ENCODE measurements at places on chromosomes 5 and 9.

- H3K36me3 ChIP-seq: no peaks in the 10 kb centered on the region
- H3K27ac ChIP-seq: no peak overlapping the region
- no peaks in the 10 kb centered on the region for H3K4me1 ChIP-seq
- no peak overlapping the region for H3K4me3 ChIP-seq
These were observed 11.1 kb downstream of the PWWP2A start for GRCh38 chr5:160108124-160108523.

- no peak for DNase-seq
- H3K27me3 ChIP-seq: no peaks in the 10 kb centered on the region
- H3K36me3 ChIP-seq: no peaks in the 10 kb centered on the region
- H3K27ac ChIP-seq: no peak overlapping the region
These were observed 329.3 kb downstream of the ENC1 start for GRCh38 chr5:74310997-74311930.

DNA sequence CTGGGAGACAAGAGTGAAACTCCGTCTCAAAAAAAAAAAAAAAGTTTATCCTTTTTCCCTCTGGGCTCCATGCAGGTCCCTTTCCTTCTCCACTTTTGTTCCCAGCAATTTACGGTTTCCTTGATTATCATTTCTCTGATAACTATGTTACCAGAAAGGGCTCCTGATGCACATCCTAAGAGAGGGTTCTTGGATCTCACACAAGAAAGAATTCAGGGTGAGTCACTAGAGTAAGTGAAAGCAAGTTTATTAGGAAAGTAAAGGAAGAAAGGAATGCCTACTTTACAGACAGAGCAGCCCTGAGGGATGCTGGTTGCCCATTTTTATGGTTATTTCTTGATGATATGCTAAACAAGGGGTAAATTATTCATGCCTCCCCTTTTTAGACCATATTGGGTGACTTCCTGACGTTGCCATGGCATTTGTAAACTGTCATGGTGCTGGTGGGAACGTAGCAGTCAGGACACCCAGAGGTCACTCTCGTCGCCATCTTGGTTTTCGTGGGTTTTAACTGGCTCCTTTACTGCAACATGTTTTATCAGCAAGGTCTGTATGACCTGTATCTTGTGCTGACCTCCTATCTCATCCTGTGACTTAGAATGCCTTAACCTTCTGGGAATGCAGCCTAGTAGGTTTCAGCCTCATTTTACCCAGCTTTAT lies 13.5 kb upstream of the MELK start:
- no peak overlapping the region for H3K27ac ChIP-seq
- H3K36me3 ChIP-seq: no peaks in the 10 kb centered on the region
- no peak for DNase-seq
- no peaks in the 10 kb centered on the region for H3K4me1 ChIP-seq
- H3K27me3 ChIP-seq: no peaks in the 10 kb centered on the region

DNA sequence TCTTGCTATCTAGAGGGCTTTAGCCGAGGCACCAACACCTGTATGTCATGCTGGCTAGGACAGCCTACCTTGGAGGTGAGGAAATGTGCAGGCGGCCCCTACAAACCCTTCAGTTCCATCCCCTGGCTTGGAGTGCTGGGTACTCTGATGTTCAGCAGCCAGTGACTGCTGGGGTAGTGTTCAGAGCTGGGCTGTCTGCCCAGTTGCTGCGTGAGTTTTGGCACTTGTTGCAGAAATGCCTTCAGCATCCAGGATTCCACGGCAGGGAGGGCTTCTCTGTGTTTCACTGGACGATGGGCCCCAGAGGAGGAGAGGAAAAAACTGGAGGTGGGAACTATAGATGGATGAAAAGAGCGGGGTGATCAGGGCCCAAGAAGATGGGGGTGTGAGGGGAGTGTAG lies 10.4 kb downstream of the SWI5 start:
- DNase-seq: no peak
- no peaks in the 10 kb centered on the region for H3K36me3 ChIP-seq

DNA sequence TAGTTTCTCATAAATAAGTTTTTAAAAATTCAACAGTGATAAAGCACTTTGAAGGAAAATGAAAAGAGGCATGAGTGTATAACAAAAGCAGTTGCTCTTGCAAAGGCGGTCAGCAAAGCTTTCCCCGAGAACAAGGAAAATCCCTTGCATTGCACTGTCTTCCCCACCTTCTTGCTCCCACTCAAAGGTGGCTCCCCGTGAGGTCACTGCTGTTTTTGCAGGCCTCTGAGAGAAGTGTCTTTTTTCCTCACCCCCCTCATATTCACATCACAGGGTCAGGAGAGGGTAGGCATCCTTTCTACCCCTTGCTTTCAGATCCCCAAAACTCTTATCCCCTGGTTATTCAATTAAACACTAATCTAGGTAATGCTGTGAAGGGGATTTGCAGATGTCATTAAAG lies 15.2 kb upstream of the SLC36A1 start:
- H3K27ac ChIP-seq: no peak overlapping the region
- no peak for DNase-seq
- no peaks in the 10 kb centered on the region for H3K36me3 ChIP-seq
- no peaks in the 10 kb centered on the region for H3K27me3 ChIP-seq
- H3K4me3 ChIP-seq: no peak overlapping the region

DNA sequence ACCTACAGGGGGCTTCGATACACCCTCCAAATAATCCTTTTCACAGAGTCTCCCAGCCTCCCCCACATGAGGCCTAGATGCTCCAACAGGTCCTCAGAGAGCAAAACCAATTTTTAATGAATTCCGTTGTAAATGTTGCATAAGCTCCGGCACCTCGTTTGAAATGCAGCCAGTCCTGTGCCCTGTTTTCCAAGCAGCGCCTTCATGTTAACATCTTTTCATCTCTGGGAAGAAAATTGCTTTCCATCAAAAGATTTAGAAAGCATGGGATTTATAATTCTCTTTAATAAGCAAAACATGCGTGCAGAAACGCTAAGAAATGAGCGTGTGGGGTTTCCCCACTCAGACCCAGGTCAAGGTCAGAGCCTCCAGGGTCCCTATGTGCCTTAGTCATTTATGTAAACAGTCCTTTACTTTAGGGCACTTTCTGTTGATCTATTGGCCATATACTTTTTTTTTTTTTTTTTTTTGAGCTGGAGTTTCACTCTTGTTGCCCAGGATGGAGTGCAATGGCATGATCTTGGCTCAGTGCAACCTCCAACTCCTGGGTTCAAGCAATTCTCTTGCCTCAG lies 177.5 kb upstream of the S1PR3 start:
- DNase-seq: no peak
- H3K27me3 ChIP-seq: no peaks in the 10 kb centered on the region
- no peaks in the 10 kb centered on the region for H3K4me1 ChIP-seq
- no peak overlapping the region for H3K4me3 ChIP-seq

DNA sequence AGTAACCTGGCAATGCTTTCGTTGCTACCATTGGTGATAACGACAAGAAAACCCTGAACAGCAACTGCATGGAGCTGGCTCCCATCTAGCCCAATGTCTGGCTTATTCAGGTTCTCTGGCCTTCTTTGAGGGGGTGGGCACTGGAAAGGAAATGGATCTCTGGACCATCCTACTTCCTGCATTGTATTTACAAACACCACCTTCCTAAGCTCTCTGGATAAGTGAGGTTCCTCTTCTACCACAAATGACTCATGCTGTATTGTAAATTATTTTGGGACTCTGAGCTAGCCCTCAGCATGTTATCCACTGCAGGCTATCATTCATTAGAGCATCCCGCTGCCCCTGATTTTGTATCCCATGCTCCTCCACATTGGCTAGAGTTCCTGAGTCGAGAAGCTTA lies 136.9 kb upstream of the KLF9 start:
- H3K4me1 ChIP-seq: no peaks in the 10 kb centered on the region
- H3K4me3 ChIP-seq: no peak overlapping the region
- H3K27me3 ChIP-seq: no peaks in the 10 kb centered on the region
- no peak for DNase-seq

GRCh38 chr9:137311171-137311985 lies 9.3 kb upstream of the NRARP start:
- H3K27me3 ChIP-seq: no peaks in the 10 kb centered on the region
- peak; percentile 70 for DNase-seq
- H3K27ac ChIP-seq: no peak overlapping the region
- no peak overlapping the region for H3K4me3 ChIP-seq
- no peaks in the 10 kb centered on the region for H3K36me3 ChIP-seq

DNA sequence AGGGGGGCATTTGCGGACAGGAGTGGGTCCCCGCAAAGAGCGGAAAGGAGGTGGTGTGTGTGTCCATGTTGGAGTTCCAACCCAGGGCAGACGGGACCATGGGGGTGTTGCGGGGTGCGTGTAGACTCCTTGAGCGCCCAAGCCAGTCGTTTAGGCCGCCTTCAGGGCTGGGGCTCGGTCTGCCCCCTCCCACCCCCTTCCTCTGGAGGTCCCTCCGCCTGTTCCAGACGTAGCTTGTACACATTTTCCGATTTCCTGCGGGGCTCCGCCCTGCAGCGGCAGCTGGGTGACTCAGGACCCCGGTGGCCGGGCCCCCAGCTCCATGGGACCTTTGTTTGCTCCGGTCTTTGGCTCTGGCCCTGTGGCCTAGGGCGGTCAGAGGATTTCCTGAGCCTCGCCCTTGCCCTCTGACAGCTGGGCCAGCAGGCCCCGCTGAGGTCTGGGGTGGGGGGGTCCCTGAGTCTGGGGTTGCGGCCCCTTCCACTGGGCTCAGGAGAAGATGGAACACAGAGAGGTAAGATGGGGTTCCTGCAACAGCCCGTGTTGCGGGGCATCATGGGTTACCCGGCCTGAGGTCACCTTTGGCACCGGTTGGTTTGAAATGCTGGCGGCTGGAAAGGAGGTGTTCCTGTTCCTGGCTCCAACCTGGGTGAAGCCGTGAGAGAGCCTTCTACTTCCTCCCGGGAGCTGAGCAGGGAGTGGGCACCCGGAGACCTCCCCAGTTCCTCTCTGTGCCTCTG lies 1.5 kb downstream of the PKN3 start:
- no peak for DNase-seq
- H3K27me3 ChIP-seq: no peaks in the 10 kb centered on the region

DNA sequence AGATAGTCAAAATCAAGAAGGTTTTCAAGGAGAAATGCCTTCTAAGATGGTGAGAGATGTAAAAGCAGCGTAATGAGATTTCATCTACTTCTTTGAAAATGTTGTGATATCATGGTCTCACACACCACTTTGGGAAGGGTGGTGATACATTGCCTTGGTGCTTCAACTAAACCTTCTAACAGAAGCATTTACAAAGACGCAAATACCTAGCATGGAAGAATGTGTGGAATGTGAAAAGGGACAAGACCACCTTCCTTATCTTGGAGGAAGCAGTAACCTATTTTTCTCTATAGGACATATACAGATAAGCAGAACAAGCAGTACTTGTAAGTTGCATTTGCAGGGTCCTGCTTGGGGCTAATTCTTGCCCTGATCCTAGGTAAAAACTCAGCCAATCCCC lies 38.8 kb downstream of the PCA3 start:
- H3K4me3 ChIP-seq: no peak overlapping the region
- no peak overlapping the region for H3K27ac ChIP-seq
- no peak for DNase-seq
- H3K4me1 ChIP-seq: no peaks in the 10 kb centered on the region
- no peaks in the 10 kb centered on the region for H3K36me3 ChIP-seq
- H3K27me3 ChIP-seq: no peaks in the 10 kb centered on the region

- no peaks in the 10 kb centered on the region for H3K27me3 ChIP-seq
- DNase-seq: no peak
- H3K36me3 ChIP-seq: no peaks in the 10 kb centered on the region
These were observed 132.6 kb downstream of the NSG2 start for GRCh38 chr5:174177976-174178605.

- no peaks in the 10 kb centered on the region for H3K4me1 ChIP-seq
- H3K27me3 ChIP-seq: no peaks in the 10 kb centered on the region
- no peak overlapping the region for H3K4me3 ChIP-seq
- H3K36me3 ChIP-seq: no peaks in the 10 kb centered on the region
- no peak overlapping the region for H3K27ac ChIP-seq
These were observed 13.0 kb upstream of the SPINK4 start for GRCh38 chr9:33227008-33227398.

GRCh38 chr9:112817860-112818203 lies 67.3 kb downstream of the SNX30 start:
- H3K4me1 ChIP-seq: peaks cover 3% of the 10 kb centered on the region

Data from aorta (tissue), 5 donors.